CD4-positive, alpha-beta T cell treated with Interleukin-15 for 1 hour (primary cell): ENCODE measurements at places on chromosomes 7 and 10.

- no peak for DNase-seq
These were observed 5.0 kb upstream of the ATP6V0E2 start for GRCh38 chr7:149868623-149869290.

- DNase-seq: no peak
These were observed 151.8 kb upstream of the MEOX2 start for GRCh38 chr7:15838265-15838664.

DNA sequence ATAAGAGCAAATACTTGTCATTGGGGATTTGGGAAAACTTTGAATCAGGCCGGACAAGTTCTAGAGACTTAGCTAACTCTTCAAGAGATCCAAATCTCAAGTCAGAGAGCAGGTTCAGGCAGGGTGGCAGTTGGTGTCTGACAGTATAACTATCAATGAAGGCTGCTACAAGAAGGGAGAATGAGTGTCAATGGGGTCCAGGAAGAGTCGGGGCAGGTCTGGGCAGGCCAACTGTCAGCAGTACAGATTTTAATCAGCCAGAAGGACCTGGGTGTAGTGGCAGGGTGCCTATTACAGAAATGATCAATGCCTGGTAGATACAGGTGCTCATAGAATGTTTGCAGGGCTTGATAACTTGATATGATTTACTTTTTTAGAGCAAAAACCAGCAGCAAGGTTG, 751.1 kb downstream of the GRM8 start:
- DNase-seq: no peak

DNA sequence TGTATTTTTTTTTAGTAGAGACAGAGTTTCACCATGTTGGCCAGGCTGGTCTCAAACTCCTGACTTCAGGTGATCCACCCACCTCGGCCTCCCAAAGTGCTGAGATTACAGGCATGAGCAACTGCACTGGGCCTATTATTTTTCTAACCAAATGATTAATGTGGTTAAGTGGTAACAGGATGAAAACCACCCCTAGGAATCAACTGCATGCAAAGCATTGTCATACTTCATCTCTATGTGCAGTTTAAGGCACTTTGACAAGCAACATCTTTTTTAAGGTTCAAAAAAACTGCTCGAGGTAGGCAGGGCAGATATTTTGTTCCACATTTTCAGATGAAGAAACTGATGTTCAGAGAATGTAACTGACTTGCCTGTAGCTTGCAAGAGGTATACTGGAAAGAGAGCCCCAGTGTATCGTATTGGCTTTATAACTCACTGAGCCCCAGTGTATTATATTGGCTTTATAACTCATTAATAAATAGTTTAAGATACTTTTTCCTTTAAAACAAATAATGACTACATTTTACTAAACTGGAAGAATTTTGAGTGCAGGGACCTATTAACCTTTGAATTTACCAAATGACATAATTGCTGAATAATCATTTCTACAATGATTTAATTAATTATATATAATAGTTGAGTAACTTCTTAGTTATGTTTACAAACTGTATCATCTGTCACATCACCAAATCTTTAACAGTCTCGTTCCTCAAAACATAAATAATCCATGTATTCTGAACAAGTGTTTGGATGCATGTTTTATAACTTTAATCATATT, 38.1 kb downstream of the RTKN2 start:
- no peak for DNase-seq

DNA sequence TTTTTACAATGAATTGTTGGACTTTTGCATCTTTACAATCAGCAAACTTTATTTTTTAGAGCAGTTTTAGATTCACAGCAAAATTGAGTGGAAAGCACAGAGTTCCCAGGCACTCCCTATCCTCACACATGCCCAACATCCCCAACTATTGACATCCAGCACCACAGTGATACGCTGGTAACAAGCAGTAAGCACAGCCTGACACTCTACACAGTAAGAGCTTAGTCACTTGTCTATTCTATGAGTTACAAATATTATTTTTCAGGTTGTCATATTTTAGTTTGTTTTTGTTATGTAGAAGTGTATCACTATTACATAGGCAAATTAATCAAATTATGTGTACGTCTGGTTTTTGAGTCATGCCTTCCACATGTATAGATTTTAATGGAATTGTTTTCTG, 27.0 kb upstream of the GIMAP7 start:
- no peak for DNase-seq

- no peak for DNase-seq
These were observed 37.9 kb upstream of the CNPY1 start for GRCh38 chr7:155584261-155584660.

- DNase-seq: peak; percentile 82
These were observed 33.3 kb downstream of the GET4 start for GRCh38 chr7:909358-910329.

- DNase-seq: no peak
These were observed 213.8 kb downstream of the MLLT10 start for GRCh38 chr10:21747809-21748208.
